ENCODE measurements at places on chromosomes 16 and 17. TPM values are rescaled to one million over a fixed set of nuclear protein-coding genes. Genes with fewer than 3 reads are reported as not detected.
A peak's percentile ranks its signal among the peaks of the same experiment; 100 is the strongest.

GRCh38 chr17:9931144-9931741 lies 26.2 kb upstream of the RCVRN start:
- H3K36me3 ChIP-seq = no peaks in the 10 kb centered on the region
- H3K4me1 ChIP-seq = peaks cover 11% of the 10 kb centered on the region
- no peak for DNase-seq
- no peaks in the 10 kb centered on the region for H3K27me3 ChIP-seq

GRCh38 chr17:60311936-60312335 lies 80.0 kb downstream of the USP32 start:
- no peaks in the 10 kb centered on the region for H3K36me3 ChIP-seq
- DNase-seq = no peak
- peaks cover 8% of the 10 kb centered on the region for H3K4me1 ChIP-seq
- H3K27me3 ChIP-seq = no peaks in the 10 kb centered on the region
- H3K4me3 ChIP-seq = no peak overlapping the region

DNA sequence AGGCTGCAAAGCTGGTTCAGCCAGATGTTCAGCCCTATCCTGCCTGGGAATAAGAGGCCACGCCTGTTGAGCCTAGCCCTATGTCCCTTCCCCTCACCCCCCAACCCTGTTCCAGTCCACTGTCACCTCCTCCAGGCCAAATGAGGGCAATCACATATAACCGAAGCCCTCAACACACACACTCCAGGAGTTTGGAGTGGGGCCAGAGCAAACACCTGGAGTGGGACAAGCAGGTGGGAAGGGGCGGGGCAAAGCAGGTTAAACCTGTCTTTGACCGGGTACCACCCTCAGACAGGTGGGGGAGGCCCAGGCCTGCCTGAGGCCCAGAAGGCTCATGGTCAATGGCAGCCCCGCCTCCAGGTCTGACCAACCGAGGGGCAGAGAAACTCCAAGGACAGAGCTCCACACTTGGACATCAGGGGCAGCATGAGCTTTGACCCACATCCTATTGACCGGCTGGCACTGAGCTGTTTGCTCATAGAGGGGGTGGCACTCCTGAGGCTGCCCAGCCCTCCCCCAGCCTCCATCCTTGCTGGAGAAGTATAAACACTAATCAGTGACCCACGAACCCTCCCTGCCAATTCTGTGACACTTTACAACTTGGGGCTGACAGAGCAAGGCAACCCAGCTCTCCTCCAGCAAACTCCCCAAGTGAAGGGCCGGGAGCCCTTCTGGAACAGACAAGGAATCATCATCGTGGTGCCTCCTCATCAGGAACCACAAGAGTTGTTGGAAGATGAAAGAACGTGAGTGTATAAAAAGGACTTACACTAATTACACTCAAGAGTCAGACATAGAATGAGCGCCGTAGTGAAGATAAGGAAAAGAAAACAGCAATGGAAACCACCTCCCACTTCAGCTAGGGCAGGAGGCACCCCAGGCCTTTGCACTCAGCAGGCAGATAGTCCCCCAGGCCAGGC lies 1.5 kb downstream of the ESRP2 start:
- no peaks in the 10 kb centered on the region for H3K36me3 ChIP-seq
- peaks cover 41% of the 10 kb centered on the region for H3K27me3 ChIP-seq
- peaks cover 19% of the 10 kb centered on the region for H3K4me1 ChIP-seq
- H3K27ac ChIP-seq = no peak overlapping the region

GRCh38 chr16:76653390-76654026 lies 376.3 kb downstream of the CNTNAP4 start:
- no peak overlapping the region for H3K4me3 ChIP-seq
- no peak overlapping the region for H3K27ac ChIP-seq
- DNase-seq = peak; percentile 81
- no peaks in the 10 kb centered on the region for H3K36me3 ChIP-seq

The FNDC8 gene
- total RNA-seq = not detected

All from neural progenitor cell (in vitro differentiated cells).